ENCODE measurements at places on chromosomes 3 and 15.

DNA sequence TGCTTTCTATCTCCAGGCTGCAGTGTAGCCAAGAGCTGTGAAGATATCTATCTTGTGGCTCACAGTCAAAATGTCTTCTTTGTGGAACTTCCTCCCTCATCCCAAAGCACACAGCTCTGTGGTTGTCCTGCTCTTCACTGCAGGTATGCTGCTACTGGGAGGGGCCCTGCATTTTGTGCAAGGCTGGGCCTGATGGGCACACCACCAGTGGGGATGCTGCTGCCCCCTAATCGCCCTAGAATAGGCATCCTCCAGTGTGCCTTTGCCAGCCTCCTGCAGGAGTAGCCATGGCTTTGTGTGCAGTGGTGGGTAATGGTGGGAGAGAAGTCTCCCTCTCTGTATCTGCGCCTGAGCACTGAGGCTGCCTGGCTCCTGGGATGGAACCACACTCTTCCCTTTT, 297.3 kb downstream of the DOCK3 start:
- no peak for DNase-seq

DNA sequence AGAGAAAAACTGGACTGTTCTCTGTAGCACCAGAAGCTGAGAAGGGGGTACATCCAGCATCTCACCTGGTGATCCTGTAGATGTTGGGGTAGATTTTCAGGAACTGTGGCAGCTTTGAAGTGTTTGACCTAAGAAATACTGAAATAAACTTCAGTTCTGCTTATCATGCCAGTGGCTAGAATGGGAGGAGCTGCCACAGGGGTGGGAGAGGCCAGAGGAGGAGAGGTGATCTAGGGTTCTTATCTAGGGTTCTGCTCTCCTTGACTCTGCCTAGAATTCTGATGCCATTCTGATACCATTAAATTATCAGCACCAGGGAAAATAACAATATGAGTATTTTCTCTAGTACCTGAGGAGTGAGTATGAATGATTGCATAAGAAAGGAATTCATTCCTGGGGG, 10.2 kb upstream of the CPOX start:
- DNase-seq = no peak

DNA sequence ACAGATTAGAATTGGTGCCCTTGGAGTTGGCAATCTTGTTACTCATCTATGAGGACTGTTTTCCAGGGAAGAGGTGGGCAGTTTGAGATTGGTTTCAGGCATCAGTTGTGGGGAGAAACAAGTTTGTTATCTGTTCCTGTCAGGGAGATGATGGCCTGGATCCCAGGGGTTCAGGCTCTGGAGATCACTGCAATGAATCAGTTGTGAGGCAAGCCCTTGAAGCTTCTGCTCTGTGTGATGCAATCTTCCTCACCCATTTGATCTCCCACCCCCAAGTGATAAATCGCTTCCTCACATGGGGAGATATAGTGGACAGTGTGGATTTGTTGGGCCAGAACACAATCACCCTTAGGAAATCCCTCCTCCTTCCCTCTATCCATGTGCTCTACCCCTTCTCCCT, 276.6 kb upstream of the LRTM1 start:
- DNase-seq = no peak

- no peak for DNase-seq
Observed at GRCh38 chr3:153343988-153344782, 182.2 kb downstream of the RAP2B start.

DNA sequence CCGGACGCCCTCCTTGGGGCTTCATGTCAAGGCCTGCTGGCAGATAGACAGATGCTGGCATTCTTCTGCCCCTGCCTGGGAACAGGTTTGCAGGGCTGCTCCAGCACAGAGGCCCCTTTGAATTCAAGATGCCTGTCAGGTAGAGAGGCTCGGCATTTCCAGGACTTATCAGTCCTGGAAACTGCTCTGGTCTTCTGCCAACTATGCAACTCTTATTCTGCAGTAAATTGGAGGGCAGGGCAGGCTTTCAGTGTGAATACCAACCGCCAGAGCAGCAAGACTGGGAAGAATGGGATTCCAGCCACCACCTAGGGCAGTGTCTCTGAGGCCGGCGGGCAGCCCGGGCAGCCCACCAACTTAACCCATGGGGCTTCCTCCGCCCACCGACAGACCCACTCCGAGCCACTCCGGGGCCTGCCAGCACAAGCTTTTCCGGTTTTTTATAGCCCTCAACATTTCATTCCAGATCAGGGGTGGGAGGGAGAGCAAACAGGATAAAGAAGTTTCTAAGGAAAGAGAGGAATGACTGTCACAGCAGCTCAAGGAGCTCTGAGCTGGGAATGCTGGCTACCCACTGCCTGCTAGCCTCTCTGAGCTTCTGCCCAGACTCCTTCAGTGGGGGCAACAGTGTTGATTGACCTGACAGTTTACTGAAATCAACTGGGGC, 140.9 kb downstream of the NTRK3 start:
- no peak for DNase-seq

DNA sequence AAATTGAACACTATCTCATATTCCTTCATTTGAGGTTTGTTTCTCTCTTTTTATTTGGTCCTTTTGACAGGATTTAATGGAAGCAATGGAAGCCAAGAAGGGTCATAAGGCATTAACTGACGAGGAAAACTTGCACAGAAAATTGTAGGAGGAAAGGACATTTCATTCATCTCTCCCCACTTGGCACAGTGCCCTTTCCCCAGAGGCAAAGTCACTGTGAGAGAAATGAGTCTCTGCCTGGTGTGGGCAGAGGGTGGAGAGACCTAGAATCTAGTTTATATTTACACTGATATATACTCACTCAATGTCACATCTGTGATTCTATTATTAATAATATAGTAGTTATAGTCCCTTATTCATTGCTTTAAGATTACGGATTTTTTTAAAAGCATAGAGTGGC, 324.6 kb upstream of the IL12A start:
- DNase-seq = no peak

GRCh38 chr3:185317674-185318073, 45.3 kb upstream of the MAP3K13 start:
- DNase-seq = no peak

GRCh38 chr15:83129791-83130190, 22.3 kb downstream of the TM6SF1 start:
- no peak for DNase-seq

DNA sequence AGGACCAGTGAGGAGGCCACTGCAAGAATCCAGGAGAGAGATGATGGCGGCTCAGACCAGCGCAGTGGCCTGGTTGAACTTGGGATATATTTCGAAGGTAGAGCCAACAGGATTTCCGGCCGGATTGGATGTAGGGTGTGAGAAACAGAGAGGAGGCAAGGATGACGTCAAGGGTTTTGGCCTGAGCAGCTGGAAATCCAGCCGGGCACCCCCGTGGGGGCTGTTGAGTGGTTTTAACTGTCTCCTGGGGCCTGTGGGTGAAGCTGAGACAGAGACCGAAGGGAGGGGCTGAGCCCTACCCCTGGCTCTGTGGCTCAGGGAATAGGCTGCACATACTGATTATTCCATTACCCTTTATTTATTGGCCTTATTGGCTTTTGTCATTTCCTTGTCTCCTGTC, 45.7 kb downstream of the EXOG start:
- DNase-seq = no peak

GRCh38 chr15:38263996-38264395, 11.4 kb downstream of the SPRED1 start:
- DNase-seq = no peak

GRCh38 chr3:181935915-181936314, 224.2 kb downstream of the SOX2 start:
- no peak for DNase-seq

DNA sequence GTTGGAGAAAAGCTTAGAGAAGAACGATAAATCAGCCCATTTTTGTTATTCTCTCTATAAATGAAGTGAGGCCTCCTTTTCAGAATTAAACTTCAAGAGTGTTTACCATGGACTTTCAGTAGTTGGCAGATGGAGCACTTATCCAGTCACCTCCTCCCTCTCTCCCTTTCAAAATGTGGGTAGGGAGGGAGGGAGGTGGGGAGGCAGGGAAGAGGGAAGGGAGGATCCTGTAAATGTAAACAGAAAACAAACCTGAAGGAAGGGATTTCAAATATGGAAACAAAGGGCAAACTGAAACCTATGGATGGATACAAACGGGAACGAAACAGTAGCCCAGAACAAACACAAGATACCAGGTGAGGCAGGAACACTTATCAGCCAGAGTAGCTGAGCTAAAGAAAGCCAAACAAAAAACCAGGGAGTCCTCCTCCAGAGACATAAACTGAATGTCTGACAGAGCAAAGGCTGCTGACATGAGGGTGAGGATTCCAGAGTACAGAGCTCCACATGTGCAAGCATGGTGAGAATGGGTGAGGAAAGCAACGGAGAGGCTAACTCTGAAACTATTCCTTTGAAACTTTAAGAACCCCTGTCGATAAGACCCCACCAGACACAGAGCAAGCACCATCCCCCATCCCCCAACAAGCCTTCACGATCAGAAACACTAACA, 41.0 kb upstream of the GP5 start:
- DNase-seq = no peak

DNA sequence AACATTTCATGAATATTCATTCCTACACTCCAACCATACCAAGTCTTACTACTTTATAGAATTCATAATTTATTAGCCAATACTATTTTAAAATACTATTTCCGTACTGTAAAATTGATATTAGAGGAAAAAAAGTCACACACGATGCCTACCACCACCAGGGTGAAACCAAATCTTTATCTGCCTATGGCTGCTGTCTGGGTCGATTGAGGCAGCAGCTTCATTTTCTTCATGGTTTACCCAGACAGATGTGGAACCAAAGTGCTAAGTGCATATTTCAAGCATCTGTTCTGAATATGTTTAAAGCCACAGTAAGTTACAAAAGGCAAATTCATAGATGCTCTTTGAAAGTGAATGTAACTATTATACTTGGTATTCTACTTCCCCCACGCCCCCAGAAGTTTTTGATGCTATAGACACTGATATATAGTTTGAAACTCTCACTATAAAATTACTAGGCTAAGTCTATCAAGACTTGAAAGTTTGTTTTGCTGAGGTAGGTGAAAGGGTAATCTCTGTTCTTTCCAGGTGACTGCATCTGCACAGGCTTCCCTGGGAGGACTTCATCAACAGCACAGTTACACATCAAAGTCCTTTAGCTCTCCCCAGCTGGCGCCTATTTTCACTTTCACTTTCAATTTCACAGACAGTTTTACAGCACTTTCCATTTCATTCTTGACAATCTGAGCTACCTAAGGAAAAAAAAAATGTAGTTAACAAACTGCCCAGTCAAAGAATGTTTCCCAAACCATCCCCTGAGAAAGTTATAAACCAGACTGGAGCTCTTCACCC, 113.9 kb downstream of the POLQ start:
- DNase-seq = peak; percentile 2

- no peak for DNase-seq
Observed at GRCh38 chr15:63052961-63053698, 10.6 kb downstream of the TPM1 start.

- DNase-seq = no peak
Observed at GRCh38 chr15:39925112-39925842, 5.2 kb upstream of the GPR176 start.

- no peak for DNase-seq
Observed at GRCh38 chr15:80977627-80978036, 12.0 kb downstream of the MESD start.

Measured in stimulated activated CD8-positive, alpha-beta memory T cell treated with anti-CD3 and anti-CD28 coated beads, Interleukin-15, amount 100 ng/mL, for 24 hours (primary cell).